Fibroblast of lung (primary cell): ENCODE measurements at places on chromosomes 16 and 17. TPM values are rescaled to one million over a fixed set of nuclear protein-coding genes. Genes with fewer than 3 reads are reported as not detected.

- no peaks in the 10 kb centered on the region for H3K27me3 ChIP-seq
- no peak overlapping the region for H3K27ac ChIP-seq
- DNase-seq = no peak
- no peak overlapping the region for H3K4me3 ChIP-seq
- no peaks in the 10 kb centered on the region for H3K36me3 ChIP-seq
- no peaks in the 10 kb centered on the region for H3K4me1 ChIP-seq
Measured at GRCh38 chr16:77868478-77868877, 80.1 kb downstream of the VAT1L start.

GRCh38 chr16:1493746-1494094 lies 560 bp downstream of the TELO2 start:
- H3K4me3 ChIP-seq = peak overlapping the region; percentile 89
- peak overlapping the region; percentile 91 for H3K27ac ChIP-seq
- no peaks in the 10 kb centered on the region for H3K4me1 ChIP-seq
- no peak for DNase-seq

NGFR gene
- under 0.01 and 0.17 TPM in 2 replicates for total RNA-seq

OR4D1 gene
- not detected in 2 replicates for total RNA-seq
